ENCODE measurements at places on chromosomes 3 and 15.

DNA sequence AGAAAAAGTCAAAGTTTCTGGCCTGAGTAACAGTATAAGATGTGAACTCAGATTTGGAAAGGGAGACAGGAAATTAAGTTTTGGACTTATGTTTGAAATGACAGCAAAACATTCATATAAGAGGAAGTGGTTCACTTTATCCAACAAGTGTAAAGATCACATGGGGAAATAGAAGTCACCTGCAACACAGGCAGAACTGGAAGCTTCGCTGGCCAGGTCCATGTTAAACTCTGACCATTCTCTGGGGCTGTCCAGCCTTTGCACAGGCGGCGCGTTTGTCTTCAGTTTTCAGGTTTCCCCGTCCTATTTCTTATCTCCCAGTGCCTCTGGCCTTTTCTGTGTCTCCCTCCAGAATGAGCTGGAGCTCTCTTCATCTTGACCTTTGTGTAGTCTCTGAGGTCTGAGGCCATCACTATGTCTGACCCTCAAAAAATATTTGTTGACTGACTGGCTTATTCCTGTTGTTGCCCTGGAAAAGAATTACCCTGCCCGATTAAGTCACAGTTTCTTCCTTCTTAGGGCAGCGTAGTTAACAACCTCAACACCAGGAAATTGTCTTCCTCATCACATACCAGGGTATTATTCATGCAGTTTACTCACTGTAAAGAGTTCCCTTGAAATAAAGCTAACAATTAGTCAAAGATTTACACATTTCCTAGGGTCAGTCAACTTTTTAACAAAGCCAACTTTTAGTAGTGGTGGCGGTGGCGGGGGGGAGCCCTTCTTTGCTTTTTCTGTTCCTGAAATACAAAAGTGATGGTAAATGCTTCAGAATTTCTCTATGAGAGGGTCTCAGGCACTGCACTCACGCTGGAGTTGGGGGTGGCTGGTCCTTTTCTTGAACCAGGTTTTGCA is 959 bp upstream of the RASA2 start:
- DNase-seq: no peak

DNA sequence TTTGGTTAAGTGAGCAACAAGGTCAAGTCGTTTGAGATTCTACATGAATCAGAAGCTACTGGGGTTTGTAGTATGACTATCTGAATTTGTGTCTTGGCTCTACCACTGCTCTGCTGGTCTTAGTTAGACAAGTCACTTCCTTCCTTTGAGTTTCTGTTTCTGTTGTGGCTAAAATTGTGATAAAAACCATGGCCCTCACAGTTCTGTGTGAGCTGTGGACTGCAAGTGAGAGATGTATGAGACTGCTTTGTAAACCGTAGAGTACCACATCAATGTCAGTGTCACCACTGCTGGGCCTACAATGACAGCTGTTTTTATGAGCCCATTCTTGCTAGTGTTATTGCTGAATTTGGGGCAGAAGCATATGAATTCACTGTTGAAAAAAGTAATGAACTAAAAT is 32.7 kb downstream of the RARB start:
- DNase-seq: no peak

- no peak for DNase-seq
Measured at GRCh38 chr3:142647856-142648255, 51.7 kb downstream of the PLS1 start.

DNA sequence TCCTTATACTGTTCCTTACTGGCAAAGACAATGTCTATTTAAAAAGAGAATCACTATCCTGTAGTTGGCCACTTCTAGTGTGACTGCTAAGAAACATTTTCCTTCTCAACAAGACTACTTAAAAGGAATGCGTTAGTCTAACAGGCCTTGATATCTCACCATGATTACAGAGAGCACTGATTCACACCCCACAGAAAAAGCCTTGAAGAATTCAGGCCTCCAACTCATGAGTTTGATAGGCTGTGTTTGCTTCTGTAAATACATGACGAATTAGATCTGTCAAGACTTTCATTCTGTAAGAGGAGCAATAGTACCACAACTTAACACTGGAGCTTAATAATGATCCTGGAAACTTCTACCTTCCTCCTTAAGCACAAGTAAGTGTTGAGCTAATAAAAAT is 432.8 kb upstream of the NR2F2 start:
- DNase-seq: no peak

DNA sequence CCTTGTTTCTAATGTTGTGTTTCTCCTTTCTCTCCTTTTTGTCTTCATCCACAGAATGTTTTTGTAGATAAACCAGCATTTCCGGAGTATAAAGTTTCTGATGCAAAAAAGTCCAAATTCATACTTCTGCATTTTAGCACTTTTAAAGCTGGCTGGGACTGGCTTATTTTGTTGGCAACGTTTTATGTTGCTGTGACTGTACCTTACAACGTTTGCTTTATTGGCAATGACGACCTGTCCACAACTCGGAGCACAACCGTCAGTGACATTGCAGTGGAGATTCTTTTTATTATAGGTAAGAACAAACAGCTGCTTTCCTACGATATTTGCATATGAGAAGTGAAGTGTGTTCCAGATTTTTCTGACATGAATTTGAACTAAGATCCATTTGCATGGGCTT is 199.4 kb downstream of the KCNH8 start:
- no peak for DNase-seq

- no peak for DNase-seq
Measured at GRCh38 chr15:45918839-45919238, 284.0 kb downstream of the SQOR start.

GRCh38 chr3:170542704-170543103 is 43.2 kb downstream of the SLC7A14 start:
- DNase-seq: no peak

- no peak for DNase-seq
Measured at GRCh38 chr3:72144773-72145505, 360.0 kb upstream of the PROK2 start.

DNA sequence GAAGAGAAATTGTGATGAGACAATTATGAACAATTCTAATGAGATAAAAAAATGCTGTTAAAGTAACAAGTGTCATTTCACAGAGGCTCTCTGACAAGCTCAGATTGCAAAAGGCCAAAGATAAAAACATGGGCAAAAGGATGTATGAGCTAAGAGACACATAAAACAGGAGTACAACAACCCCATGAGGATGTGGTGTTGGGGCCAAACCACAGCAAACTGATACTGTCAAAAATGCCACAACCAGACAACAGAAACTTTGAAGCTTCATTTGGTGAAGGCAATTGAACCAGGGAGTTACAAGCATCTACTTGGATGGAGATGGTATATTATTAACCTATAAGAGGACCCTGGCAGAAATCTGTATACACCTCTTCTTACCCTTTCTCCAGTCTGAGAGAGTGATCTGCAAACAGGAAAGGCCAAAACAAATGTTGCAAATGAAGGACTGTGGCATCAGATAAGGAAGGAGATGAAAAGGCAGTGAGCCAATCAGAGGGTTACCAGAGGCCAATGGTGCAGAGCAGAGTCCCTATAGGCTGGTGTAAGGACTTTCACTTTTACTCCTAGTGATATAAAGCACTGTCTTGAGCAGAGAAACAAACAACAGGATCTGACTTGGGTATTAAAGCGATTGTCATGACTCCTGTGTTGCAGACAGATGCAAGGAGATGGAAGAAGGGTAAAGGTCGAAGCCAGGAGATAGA is 659.0 kb downstream of the NTRK3 start:
- peak; percentile 18 for DNase-seq

DNA sequence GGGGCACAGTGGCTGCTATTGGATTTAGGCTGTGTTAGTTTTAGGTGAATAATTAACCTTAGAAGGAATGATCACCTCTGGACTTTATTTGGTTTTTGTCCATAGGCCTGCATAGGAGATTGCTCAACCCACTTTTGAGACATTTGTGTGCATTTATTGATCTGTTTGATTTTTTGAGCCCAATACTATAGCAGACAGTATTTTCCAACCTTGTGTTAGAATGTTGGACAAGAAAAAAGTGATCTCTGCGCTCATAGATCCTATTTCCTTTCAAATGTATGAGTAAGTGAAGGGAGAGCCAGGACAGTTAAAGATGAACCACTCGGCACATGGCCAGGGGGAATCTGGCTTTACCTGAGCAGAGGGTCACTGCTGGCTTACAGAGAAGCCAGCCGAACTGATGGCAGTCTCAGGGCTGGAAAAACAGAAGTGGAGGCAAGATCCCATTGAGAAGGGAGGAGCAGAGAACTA is 8.8 kb upstream of the TOPBP1 start:
- DNase-seq: no peak

DNA sequence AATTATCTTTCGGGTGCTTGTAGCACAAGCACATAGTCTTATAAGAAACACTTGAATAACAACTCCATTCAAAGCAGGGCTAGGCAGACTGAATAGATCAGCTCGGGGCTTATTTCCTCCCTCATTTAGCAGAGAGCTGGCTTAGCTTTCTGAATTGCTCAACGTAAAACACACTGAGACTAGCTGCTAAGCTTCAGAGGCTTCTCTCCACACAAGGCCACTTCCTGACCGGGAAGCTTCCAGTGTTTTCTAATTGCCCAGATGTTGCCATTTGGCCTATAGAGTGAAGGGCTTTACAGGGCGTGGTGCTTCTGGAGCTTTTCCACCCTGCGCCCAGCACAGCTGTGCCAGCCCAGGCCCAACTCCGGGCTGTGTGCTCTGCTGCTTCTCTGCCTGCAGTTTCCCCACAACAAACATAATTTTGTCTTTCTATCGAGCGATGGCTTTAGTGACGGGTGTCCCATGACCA is 16.6 kb downstream of the FAM240A start:
- no peak for DNase-seq

DNA sequence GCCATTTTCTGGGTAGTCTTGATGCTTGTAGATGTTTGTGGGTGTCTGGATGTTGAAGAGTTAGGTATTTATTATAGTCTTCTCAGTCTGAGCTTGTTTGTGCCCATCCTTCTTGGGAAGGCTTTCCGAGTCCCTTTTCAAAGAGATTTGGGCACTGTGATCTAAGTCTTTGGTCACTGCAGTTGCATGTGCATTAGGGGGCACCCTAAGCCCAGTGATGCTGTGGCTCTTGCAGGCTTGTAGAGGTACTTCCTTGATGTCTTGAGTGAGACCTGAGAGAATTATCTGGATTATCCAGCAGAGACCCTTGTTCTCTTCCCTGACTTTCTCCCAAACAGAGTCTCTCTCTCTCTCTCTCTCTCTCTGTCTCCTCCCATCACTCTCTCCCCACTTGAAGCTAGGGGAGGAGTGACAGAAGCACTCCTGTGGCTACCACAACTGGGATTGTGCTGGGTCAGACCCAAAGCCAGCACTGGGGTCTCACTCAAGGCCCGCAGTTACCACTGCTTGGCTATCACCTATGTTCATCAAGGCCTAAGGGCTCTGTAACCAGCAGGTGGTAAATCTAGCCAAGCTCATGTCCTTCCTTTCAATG is 68.5 kb downstream of the TMCO5A start:
- DNase-seq: no peak

- no peak for DNase-seq
Measured at GRCh38 chr3:138081371-138082084, 33.9 kb downstream of the DZIP1L start.

DNA sequence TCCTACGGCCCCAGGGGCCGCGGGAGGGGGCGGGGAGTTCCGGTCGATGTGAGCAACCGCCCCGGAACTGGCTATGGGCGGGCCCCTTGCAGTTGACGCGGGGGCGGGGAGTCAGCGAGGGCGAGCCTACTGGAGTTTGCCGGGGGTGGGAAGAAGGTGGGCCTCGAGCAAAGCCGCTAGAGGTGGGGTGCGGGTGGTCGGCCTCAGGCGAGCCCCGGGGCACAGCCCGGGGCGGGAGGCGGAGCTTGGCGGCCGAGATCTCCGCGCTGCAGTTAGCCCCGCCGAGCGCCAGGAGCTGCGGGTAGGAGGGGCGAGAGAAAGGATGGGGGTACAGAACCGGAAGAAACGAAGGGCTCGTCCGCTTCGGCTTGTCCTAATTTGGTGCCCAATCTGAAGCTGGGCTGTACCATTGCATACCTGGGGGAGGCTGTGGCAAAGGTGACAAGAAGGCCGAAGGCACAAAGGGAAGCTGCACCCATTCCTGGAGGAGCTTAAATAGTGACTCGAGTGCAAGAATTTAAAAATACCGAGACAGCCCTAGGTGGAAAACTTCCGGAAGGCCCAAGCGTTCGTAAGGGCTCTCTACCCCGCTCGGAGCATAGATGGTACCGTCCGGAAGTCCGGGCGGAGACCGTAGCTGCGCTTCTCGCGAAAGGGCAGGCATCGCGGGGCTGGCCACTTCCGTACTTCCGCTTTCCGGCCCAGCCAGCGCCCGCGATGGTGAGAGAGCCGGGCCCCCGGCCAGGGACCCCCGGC is at the start of the genes ARPC4 and TADA3:
Gene ARPC4 (plus strand): TSS at position 678 of the 756 bp plus-strand sequence. CDS start 40 bp downstream, at position 718.
Gene TADA3 (minus strand): TSS at position 69 of the 756 bp plus-strand sequence. CDS start 1,007 bp downstream, outside the sequence.
- peak; percentile 95 for DNase-seq

DNA sequence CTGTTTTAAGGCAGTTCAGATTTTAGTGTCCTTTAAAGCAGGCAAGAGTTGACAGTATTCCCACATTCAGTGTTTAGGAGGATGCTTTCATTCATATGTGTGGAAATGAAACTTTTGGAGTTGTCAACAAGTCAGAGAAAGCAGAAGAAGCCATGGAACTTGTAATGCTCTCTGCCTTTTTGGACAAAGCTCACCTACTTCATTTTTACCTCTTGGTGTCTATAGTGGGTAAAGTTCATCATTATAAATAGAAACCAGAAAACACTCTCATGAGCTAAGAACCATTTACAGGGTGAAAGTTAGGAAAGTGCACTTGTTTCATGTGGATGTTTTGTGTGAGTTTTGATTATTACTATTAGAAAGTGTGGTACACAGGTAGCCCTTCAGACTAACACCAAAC is 9.2 kb upstream of the NFKBIZ start:
- DNase-seq: no peak

DNA sequence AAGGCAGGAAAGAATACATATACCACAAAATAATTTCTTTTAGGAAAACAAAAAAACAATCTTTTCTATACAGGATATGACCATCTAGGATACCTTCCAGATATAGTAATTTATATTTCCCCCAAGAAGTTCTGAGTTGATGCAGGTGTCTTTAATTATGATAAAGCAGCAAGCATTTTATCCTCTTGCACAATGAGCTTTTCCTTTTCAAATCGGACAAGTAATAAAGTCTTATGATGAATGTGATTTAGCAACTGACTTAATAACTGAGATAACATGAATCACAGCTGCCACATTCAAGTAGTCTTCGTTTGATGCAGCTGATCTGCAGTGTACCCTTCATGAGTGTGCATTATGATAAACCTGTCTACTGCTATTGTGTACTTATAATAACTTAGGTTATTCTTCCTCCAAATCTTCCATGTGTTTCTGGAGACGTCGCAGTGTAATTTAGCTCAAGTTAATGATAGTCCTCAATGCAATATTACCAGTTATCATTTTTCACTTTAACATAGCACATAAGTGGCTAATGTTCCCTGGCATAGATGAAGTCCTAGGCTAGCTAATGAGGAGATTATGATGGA is 260.3 kb upstream of the MRPL3 start:
- DNase-seq: no peak

- DNase-seq: peak; percentile 35
Measured at GRCh38 chr15:85329561-85330422, 50.6 kb upstream of the AKAP13 start.

Data from activated naive CD4-positive, alpha-beta T cell treated with anti-CD3 and anti-CD28 coated beads, Interleukin-2, amount 50 U/mL, for 72 hours (primary cell).